HFF-Myc (cell line): ENCODE measurements at places on chromosomes 12 and 14.

DNA sequence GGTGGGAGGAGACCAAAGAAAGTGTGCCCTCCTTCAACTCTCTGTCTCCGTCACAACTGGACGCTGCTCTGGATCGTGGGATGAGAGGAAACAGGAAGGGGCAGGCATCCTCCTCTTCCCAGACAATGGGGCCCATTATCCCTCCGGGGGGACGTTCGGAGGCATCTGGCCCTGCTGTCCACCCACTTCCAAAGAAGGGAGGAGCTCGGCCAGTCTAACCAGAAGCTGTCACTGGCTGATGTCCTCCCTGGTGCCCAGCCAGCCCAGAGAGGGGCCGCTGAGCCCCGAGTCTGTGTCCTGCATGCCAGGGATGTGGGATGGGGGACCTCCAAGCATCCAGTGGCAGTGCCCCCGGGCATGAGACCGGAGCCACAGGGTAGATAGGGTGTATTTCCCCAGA lies 39.8 kb upstream of the MEG3 start:
- DNase-seq, result no peak

DNA sequence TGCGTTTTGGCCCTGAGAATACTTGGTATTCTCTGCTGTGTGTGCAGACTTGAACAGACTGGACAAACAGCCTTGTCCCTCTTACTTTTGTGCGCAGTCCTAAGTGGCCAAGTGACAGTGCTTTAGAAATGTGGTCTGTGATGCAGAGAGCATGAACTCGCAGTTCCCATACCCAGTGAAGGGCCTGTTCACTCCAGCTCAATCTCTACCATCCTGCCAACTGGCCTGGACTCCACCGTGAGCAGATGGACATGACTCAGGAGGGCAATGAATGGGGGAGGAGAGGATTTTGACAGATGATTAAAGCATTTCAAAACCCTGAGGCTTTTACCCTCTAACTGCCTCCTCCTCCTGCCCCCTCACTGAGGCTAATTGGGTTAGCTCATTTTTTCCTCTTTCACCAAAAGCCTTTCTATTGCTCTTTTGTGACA lies 62.5 kb upstream of the PYGL start:
- DNase-seq, result peak; percentile 19

GRCh38 chr12:68636268-68636667 lies 25.6 kb downstream of the RAP1B start:
- no peak for DNase-seq

DNA sequence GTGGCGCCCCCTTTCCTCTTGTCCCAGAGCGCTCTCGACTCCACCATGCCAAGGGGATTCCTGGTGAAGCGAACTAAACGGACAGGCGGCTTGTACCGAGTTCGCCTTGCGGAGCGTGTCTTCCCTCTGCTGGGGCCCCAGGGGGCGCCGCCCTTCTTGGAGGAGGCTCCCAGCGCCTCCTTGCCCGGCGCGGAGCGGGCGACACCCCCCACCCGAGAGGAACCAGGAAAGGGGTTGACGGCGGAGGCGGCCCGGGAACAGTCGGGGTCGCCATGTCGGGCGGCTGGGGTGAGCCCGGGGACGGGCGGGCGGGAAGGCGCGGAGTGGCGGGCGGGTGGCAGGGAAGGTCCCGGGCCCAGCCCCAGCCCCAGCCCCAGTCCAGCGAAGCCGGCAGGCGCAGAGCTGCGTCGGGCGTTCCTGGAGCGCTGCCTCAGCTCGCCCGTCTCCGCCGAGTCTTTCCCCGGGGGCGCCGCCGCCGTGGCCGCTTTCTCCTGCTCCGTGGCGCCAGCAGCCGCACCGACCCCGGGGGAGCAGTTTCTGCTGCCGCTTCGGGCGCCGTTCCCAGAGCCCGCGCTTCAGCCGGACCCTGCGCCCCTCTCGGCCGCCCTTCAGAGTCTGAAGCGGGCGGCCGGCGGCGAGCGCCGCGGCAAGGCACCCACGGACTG lies 376 bp downstream of the INSM2 start:
- DNase-seq, result no peak

GRCh38 chr14:77000340-77001270 lies 27.9 kb downstream of the IRF2BPL start:
- DNase-seq, result no peak

- peak; percentile 46 for DNase-seq
Measured at GRCh38 chr14:71117839-71118743, 210.8 kb downstream of the PCNX1 start.

- DNase-seq, result no peak
Measured at GRCh38 chr12:15558915-15559528, 230.2 kb downstream of the EPS8 start.

DNA sequence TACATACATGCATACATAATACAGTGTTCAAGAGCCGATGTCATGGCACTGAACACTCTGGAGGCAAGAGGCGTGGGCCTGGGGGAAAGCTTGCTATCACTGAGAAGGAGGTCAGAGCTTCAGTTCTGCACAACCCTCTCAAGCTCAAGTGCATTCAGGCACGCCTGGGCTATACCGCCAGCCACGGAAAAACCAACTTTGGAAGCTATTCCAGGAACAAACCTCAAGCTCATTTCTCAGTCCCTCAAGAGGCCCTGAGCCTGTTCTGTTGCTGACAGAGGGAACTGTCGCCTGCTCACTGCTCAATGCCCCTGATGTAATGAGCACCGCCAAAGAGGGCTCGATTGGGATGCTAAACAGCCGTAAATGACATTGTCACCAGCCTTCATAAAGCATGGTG lies 9.2 kb downstream of the NOS1 start:
- no peak for DNase-seq

- DNase-seq, result no peak
Measured at GRCh38 chr12:49019120-49019430, 499 bp upstream of the PRKAG1 start.

DNA sequence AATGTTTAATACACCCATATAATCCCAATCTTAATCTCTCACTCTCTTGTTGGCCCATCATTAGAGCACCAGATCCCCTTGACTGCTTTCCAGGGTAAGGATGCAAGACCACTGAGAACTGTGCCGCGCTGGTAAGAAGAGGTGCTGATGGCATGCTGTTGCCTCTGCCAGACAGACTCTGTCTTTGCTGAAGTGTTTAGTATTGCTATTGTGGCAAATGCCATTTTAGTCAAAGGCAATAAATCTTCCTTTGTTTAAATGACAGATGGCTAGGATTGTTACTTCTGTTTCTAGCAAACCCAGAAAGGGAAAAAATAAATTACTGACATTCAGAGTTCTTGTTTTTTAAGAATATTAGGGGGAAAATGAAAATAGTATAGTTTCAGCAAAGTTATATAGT lies 152.3 kb downstream of the MON2 start:
- no peak for DNase-seq

GRCh38 chr12:77841521-77841920 lies 10.8 kb downstream of the NAV3 start:
- DNase-seq, result no peak
